ENCODE measurements at places on chromosomes 1 and 21.

DNA sequence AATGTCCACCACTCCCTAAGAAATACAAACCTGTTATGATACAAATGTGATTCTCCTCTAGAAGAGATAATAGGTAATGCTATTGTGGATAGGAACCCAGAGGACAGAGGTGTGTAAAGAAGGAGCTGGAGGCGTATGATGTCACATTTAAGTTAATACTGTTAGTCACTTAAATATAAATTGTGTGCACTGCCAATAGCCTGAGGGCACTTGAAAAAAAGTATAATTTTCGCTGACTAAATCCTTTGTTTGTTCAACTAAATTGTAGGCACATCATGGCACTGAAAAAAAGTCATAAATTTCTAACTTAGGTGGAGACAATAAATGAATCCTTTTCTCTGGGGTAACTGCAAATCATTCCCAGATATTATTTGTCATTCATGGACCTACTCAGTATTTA, 4.4 kb downstream of the RCSD1 start:
- no peak for DNase-seq

GRCh38 chr1:21930080-21930571, 7.0 kb downstream of the HSPG2 start:
- DNase-seq, result no peak

DNA sequence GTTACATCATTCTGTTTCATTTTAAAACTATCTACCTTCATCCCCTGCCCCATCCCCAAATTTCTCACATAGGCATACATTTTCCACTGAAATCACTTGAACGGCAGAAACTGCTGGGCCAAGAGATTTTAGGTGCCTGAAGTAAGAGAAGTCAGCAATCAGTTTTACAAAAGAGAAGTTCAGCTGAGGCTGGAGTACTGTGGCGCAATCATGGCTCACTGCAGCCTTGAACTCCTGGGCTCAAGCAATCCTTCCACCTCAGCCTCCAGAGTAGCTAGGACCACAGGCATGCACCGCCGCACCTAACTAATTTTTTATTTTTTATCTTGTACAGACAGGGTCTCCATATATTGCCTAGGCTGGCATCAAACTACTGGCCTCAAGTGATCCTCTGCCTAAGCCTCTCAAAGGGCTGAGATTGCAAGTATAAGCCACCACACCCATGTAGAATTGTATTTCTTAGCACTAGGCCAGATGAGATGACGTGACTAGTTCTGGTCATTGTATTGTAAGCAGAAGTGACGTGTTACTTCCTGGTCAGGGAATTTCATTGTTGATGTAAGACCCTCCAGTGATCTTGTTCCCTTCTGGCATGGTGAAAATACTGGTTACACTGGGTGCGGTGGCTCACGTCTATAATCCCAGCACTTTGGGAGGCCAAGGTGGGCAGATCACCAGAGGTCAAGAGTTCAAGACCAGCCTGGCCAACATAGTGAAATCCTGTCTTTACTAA, 7.1 kb downstream of the BECN2 start:
- DNase-seq, result no peak

GRCh38 chr1:60978421-60979357, 103.7 kb upstream of the NFIA start:
- no peak for DNase-seq

GRCh38 chr1:69252696-69253095, 315.0 kb upstream of the LRRC7 start:
- no peak for DNase-seq

- no peak for DNase-seq
These were observed 163.4 kb upstream of the C1orf174 start for GRCh38 chr1:4063516-4063915.

DNA sequence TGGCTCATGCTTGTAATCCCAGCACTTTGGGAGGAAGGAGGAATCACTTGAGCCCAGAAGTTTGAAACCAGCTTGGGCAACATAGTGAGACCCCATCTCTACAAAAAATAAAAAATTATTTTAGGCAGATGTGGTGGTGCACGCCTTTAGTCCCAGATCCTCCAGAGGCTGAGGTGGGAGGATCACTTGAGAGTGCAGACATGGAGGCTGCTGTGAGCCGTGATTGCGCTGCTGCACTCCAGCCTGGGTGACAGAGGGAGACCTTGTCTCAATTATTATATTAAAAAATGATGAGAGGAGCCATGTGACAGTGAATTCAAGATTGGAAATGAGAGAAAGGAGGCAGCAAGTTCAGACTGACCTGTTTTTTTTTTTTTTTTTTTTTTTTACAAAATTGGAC, 282.3 kb downstream of the ZP4 start:
- DNase-seq, result no peak

GRCh38 chr1:26516987-26517765, 12.4 kb upstream of the RPS6KA1 start:
- no peak for DNase-seq

GRCh38 chr1:109793486-109794318, 30.0 kb upstream of the EPS8L3 start:
- DNase-seq, result no peak

DNA sequence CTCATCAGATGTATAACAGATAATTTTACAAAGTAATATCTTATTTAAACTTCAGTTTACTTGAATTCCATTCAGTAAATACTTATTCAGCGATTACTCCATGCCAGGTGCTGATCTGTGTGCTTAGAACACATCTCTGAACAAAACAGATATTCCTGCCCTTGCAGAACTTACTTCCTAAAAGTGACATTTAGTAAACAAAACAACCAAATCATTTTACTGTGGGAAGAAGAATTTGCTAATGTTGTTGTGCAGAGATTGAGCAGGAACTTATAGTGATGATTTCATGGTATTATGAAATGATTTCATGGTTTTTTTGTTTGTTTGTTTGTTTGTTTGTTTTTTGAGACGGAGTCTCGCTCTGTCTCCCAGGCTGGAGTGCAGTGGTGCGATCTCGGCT, 39.3 kb upstream of the WLS start:
- no peak for DNase-seq

- no peak for DNase-seq
These were observed 36.0 kb downstream of the F5 start for GRCh38 chr1:169550294-169550693.

GRCh38 chr1:211623515-211623914, 44.6 kb upstream of the SLC30A1 start:
- no peak for DNase-seq
